ENCODE measurements at places on chromosomes 6 and 20.

GRCh38 chr20:25553819-25554296 lies 31.5 kb downstream of the NINL start:
- no peak for DNase-seq

DNA sequence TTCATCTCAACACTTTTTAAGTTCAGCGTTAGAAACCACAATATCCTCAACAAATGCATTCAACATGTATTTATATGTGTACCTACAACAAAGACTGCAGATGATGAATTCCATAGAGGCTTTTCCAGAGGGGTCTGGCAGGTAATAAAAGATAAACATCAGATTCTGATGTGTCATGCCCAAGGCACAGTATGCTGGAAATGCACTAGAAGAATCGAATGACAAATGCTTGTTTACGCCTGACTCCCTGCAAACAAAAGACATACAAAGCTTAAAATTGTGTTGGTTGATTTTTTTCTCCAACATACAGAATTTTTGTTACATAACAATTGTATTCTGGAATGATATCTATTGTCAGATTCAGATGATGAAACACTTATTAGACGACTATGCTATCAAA lies at the start of gene LGSN:
Gene LGSN (minus strand): TSS at position 45 of the 400 bp plus-strand sequence. CDS start 40 bp downstream, at position 5.
- DNase-seq = no peak

DNA sequence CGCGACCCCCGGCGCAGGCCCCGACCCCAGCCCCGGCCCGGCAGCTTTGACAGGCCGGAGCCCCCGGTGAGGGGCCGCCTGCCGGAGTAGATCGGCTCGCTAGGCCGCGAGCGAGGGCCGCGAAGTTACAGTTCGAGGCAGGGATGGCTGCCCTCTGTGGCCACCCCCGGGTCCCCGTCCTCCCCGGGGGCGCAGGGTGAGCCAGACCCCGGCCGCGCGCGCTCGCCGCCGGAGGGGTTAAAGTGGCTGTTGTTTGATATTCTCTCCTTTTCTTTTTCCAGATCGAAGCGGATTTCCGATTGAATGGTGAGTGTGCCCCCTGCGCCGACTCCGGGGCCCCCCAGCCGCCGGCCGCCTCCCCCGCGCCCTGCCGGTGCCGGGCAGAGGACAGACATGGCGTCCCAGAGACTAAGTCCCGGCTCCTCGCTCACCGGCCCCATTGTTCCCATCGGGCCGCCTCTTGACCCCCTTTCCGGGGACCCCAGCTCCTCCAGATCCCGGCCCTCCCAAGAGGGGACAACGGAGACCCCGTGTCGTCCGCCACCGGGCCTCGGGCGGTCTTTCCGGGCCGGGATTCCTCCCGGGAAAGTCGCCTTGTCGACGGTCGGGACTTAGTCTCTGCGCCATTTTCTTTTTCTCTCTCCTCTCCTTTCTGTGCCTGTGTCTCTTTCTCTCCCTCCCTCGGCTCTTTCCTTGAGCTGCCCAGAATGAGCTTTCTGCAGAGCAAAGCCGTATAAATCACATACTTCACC lies 704 bp downstream of the TOP1 start:
- DNase-seq = no peak

DNA sequence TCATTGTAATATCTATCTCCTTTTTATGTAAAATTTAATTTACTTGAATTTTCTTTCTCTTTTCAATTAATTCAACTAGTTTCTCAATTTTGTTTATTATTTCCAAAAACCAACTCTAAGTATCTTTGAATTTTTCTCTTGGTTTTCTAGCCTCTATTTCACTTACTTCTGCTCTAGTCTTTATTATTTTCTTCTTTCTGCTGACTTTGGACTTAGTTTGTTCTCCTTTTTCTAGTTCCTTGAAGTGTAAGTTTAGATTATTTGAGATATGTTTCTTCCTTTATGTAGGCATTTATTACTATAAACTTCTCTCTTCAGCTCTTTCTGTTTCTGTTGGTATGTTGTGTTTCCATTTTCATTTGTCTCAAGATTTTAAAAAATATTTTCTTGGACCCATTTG lies 70.8 kb downstream of the TNFAIP3 start:
- DNase-seq = no peak

DNA sequence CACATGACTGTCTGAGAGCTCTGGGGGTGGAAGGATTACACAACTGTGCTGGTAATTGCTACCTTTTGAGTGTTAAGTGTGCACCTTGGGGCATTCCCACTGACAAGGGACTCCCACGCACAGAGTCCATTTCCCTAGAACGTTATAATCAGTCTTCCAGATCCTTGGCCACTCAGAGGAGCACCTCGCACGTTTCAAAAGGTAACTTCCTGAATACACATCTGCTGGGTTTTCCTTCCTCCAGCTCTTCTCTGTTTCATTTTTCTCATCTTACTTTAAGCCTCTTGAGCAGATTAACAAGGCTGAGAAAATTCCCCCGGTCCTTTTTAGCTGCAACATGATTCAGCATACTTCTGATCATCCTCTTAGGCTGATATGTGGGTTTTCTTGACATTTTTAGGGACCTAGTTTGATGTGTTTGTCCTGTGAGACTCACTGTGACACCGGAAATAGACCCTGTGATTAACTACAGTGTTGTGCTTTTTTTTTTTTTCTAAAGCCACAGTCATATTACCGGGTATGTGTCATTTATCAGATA lies 98.4 kb upstream of the DUSP22 start:
- DNase-seq = peak; percentile 10

- peak; percentile 60 for DNase-seq
These were observed 3.1 kb downstream of the CD93 start for GRCh38 chr20:23082846-23083552.

- no peak for DNase-seq
These were observed 919.5 kb upstream of the FLRT3 start for GRCh38 chr20:15256676-15257568.

DNA sequence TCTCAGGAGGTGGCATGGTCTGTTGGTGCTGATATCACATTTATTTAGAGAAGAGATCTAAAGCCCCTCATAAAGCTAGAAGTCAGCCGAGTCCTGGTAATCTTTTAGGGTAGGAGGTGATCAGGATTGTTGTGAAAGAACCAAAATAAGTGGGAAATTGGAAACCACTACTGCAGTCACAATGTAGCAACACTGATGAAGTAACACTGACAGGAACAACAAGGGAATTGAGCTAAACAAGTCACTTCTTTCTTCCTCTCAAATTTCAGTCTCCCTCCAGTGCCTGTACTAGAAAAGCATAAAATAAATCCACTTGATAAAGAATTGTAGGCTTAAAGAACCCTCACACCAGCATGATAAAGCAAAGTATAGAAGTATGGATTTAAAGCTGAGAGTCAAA lies 1509.0 kb downstream of the GRIK2 start:
- DNase-seq = no peak
